ENCODE measurements at places on chromosomes 3 and 15. TPM values are rescaled to one million over a fixed set of nuclear protein-coding genes. Genes with fewer than 3 reads are reported as not detected.

GRCh38 chr15:70172124-70172523 lies 74.4 kb upstream of the TLE3 start:
- H3K27me3 ChIP-seq: no peaks in the 10 kb centered on the region
- H3K4me1 ChIP-seq: no peaks in the 10 kb centered on the region
- no peaks in the 10 kb centered on the region for H3K36me3 ChIP-seq

GRCh38 chr3:140187028-140187427 lies 252.0 kb downstream of the CLSTN2 start:
- H3K4me3 ChIP-seq: no peak overlapping the region
- DNase-seq: no peak
- no peaks in the 10 kb centered on the region for H3K36me3 ChIP-seq
- no peak overlapping the region for H3K27ac ChIP-seq
- H3K4me1 ChIP-seq: no peaks in the 10 kb centered on the region
- H3K27me3 ChIP-seq: no peaks in the 10 kb centered on the region

- no peak overlapping the region for H3K27ac ChIP-seq
- no peaks in the 10 kb centered on the region for H3K36me3 ChIP-seq
- H3K4me1 ChIP-seq: no peaks in the 10 kb centered on the region
- no peak overlapping the region for H3K4me3 ChIP-seq
Observed at GRCh38 chr15:78685159-78685921, 44.3 kb upstream of the CHRNB4 start.

DNA sequence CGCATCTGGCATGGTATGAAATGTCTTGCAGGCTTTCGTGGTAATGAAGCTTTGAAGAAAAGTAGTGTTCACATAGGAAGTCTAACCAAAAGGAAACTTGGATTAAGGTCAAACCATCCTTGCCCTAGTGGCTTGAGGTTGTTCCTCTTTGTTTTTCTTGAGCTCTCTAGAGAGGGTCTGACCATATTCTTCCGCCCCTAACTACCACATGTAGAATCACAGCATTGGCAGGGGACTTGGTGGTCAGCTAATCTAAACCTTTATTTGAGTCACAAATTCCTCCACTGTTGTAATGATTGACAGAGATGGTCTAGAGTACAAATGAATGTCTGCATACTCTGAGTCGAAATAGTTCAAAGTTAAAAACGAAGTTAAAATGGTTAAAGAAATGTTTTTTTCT lies 39.1 kb upstream of the PHLDB2 start:
- H3K27me3 ChIP-seq: no peaks in the 10 kb centered on the region
- H3K27ac ChIP-seq: no peak overlapping the region
- no peaks in the 10 kb centered on the region for H3K4me1 ChIP-seq
- no peak for DNase-seq
- no peaks in the 10 kb centered on the region for H3K36me3 ChIP-seq

GRCh38 chr15:92019706-92020105 lies 166.2 kb downstream of the SLCO3A1 start:
- H3K36me3 ChIP-seq: no peaks in the 10 kb centered on the region
- no peak overlapping the region for H3K27ac ChIP-seq
- H3K27me3 ChIP-seq: no peaks in the 10 kb centered on the region
- no peak overlapping the region for H3K4me3 ChIP-seq
- no peaks in the 10 kb centered on the region for H3K4me1 ChIP-seq
- DNase-seq: no peak

DNA sequence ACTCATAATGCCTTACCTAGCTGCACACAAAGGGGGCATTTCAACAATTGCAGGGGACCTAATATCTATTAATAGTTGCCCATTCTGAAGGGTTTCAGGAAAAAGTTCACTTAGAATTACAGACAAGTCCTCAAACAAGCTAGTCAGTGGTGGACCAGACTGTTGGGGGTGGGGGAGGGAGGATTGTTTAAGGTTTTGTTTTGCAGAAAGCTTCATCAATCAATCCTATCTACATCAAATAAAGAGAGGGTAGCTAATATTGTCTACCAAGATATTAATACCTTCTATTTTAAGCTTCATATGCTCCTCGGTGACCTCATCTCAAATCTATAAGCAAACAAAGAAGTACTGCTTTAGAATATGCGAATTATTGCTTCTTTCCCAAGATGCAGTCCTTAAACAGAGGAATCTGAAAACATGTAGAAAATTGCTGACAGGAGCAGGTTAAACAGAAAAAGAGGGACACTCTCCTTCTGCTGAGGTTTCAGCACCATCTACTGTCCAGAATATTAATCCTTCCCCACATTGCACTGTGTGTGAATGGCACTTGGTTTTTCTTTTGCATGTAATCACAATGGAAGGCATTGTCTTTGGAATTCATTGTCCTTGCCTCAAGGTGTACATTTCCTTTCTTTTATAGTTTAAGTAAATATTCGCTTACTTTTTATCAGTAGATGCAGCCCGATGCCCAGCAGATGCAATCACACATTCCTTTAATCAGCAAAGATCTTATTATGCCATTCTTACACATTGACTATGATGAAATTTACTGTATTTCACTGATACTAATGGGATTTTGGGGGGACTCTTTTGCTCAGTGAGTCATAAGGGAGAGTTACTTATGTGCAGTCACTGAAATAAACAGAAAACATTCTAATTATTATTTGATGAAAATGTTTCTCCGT lies 94.7 kb downstream of the IL5RA start:
- no peaks in the 10 kb centered on the region for H3K36me3 ChIP-seq
- DNase-seq: no peak
- no peak overlapping the region for H3K27ac ChIP-seq
- H3K4me3 ChIP-seq: no peak overlapping the region
- no peaks in the 10 kb centered on the region for H3K27me3 ChIP-seq

GRCh38 chr3:102290241-102290640 lies 144.6 kb upstream of the ZPLD1 start:
- H3K4me1 ChIP-seq: no peaks in the 10 kb centered on the region
- no peak for DNase-seq
- no peak overlapping the region for H3K27ac ChIP-seq
- no peaks in the 10 kb centered on the region for H3K36me3 ChIP-seq
- H3K27me3 ChIP-seq: no peaks in the 10 kb centered on the region
- no peak overlapping the region for H3K4me3 ChIP-seq

DNA sequence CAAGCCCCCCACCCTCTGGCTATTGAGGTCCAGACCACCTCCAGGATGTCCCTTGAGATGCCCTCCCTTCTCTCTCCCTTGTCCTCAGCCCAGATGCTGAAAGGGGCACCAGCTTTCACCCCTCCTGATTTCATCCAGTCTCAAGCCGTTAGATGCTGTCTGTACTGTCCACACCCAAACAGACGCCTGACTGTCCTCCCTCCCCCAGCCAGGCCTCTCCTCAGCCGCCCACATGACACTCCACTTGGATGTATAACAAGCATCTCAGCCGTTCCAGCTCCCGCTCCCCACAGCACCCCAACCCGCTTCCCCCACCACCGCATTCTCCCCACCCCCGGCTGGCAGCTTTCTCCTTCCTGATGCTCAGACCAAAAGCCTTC lies 25.0 kb upstream of the CYP11A1 start:
- no peak overlapping the region for H3K4me3 ChIP-seq
- no peaks in the 10 kb centered on the region for H3K36me3 ChIP-seq
- no peak overlapping the region for H3K27ac ChIP-seq
- no peaks in the 10 kb centered on the region for H3K27me3 ChIP-seq
- no peak for DNase-seq

- DNase-seq: no peak
- H3K4me3 ChIP-seq: no peak within 1 kb of the TSS
- H3K27ac ChIP-seq: no peak within 1 kb of the TSS
- no peaks in the 10 kb centered on the region for H3K36me3 ChIP-seq
- H3K27me3 ChIP-seq: peaks cover 32% of the 10 kb centered on the region
Observed at GRCh38 chr3:184275961-184276910, at the start of gene ECE2. ECE2 (plus strand) TSS chr3:184276022; CDS start chr3:184276154, 132 bp downstream.

DNA sequence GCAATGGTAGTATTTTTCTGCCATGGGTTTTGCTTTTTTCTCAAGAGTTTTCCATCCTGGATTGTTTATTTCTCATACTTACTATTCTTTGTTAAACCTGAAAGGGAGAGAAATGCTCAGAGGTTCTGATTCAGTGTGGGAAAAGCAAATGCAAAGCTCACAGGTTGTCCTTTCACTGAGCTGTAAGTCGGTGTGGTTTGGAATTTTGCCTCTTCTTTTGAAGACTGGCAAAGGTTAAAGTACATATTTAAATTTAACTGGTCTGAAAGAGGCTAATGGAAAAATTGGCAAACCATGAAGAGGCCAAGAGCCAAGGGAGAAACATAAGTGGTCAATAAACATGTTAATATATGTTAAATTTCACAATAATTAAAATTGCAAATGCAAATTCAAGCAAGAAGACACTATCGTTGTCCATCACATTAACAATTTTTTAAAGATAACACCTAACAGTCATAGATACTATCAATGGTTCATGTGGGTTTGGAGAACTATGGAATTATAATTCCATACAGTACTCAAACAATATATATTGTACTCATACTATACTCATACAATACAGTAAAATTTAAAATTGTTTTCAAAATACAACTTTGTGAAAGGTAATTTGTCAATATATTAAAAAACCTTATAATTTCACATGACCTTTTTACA lies 246.8 kb upstream of the STT3B start:
- no peak for DNase-seq
- no peaks in the 10 kb centered on the region for H3K27me3 ChIP-seq
- H3K36me3 ChIP-seq: no peaks in the 10 kb centered on the region
- peaks cover 13% of the 10 kb centered on the region for H3K4me1 ChIP-seq
- H3K27ac ChIP-seq: no peak overlapping the region

DNA sequence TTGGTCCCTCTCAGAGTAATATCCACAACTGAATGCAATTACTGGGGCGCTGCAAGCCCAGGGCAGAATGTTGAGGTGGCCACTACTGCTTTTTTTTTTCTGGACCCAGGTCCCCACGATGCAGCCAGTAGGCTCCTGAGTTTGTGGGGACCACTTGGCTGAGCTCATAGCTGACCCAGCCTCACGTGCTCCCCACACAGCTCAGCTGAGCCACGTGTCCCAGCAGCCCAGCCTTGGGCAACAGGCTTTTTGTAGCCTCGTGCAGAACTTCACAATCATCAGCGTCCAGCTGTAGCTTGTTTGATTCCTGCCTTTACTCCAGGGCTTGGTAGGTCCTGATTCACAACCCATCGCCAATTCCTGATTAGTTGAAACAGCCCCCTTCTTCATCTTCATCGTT lies 117.3 kb downstream of the ETFA start:
- H3K27me3 ChIP-seq: no peaks in the 10 kb centered on the region
- peaks cover 43% of the 10 kb centered on the region for H3K4me1 ChIP-seq
- no peak for DNase-seq

DNA sequence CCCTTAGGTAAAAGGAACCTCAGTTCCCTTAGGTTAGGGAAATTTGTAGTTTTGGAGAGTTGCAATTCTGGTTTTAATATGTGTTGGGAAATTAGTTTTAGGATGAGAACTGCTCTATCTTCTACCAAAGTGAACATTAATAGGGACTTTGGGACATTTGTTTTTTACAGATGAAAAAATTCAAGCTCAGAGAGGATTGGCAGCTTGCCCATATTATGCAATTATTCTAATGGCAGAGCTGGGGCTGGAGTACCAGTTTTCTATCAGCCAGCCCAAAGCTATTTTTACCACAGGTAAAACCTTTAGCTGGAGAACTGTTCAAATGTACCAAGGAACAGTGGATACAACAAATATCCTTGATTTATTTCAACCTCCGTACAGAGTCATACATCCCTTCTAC lies 127.0 kb downstream of the CPNE4 start:
- peaks cover 21% of the 10 kb centered on the region for H3K4me1 ChIP-seq
- no peaks in the 10 kb centered on the region for H3K36me3 ChIP-seq
- no peak overlapping the region for H3K4me3 ChIP-seq
- no peak for DNase-seq
- H3K27ac ChIP-seq: no peak overlapping the region

- no peak overlapping the region for H3K4me3 ChIP-seq
- H3K36me3 ChIP-seq: no peaks in the 10 kb centered on the region
- peaks cover 91% of the 10 kb centered on the region for H3K27me3 ChIP-seq
- DNase-seq: no peak
- H3K4me1 ChIP-seq: peaks cover 10% of the 10 kb centered on the region
Observed at GRCh38 chr15:52790941-52791751, 1.0 kb upstream of the ONECUT1 start.

DNA sequence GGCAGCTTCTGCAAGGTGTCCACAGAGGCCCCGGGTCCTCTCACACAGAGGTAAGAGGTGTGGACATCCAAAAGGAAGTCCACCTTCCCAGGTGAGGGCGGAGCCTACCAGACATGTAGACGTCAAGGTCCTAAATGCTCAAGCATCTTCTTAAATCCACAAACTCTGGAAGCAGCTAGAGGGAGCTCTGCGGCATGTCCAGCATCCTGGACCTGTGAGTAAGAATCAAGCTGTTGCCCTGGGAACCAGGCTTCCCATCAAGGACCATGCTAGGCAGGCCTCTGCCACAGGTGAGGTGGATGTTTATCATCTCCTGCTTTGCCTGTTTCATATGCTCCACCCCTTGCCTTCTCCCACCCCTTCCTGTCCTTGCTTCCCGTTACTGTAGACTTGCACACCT lies 368.2 kb downstream of the GABRG3 start:
- no peaks in the 10 kb centered on the region for H3K36me3 ChIP-seq
- no peak overlapping the region for H3K27ac ChIP-seq
- no peak for DNase-seq

DNA sequence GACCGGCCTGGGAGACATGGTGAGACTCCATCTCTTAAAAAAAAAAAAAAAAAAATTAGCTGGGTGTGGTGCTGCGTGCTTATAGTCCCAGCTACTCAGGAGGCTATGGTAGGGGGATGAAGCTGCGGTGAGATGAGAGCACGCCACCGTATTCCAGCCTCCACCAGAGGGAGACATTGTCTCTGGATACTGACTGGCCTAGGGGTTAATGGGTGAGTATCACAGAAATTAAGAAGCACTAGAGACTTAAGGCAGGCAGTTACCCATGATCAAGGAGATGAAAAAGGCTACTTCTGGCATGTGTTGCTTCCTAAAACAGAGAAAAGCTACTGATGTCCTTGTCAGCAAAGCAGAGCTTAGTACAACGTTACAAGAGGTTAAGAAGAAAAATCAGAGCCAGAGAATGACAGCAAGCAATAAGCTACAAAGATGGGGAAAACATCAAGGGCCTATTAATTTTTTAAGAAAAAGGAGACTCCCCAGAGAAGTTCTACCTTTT lies 8.6 kb downstream of the TFRC start:
- H3K36me3 ChIP-seq: peaks cover 49% of the 10 kb centered on the region
- H3K27me3 ChIP-seq: no peaks in the 10 kb centered on the region
- no peak overlapping the region for H3K4me3 ChIP-seq
- H3K4me1 ChIP-seq: no peaks in the 10 kb centered on the region
- no peak overlapping the region for H3K27ac ChIP-seq
- DNase-seq: peak; percentile 50

- H3K27me3 ChIP-seq: no peaks in the 10 kb centered on the region
- H3K27ac ChIP-seq: no peak overlapping the region
- DNase-seq: no peak
- H3K36me3 ChIP-seq: no peaks in the 10 kb centered on the region
- no peak overlapping the region for H3K4me3 ChIP-seq
Observed at GRCh38 chr3:129690406-129690805, 83.9 kb upstream of the PLXND1 start.

The NEIL1 gene
- total RNA-seq: 0.29 TPM

The SAXO2 gene
- total RNA-seq: 4.0 TPM

The PLIN1 gene
- total RNA-seq: not detected

The TIMP4 gene
- 0.08 TPM for total RNA-seq

The CIDEC gene
- not detected for total RNA-seq

The KIF15 gene
- total RNA-seq: 26.1 TPM

The TXNRD3 gene
- 7.4 TPM for total RNA-seq

The MYRIP gene
- 0.11 TPM for total RNA-seq
